ENCODE measurements at places on chromosomes 13 and 19.

DNA sequence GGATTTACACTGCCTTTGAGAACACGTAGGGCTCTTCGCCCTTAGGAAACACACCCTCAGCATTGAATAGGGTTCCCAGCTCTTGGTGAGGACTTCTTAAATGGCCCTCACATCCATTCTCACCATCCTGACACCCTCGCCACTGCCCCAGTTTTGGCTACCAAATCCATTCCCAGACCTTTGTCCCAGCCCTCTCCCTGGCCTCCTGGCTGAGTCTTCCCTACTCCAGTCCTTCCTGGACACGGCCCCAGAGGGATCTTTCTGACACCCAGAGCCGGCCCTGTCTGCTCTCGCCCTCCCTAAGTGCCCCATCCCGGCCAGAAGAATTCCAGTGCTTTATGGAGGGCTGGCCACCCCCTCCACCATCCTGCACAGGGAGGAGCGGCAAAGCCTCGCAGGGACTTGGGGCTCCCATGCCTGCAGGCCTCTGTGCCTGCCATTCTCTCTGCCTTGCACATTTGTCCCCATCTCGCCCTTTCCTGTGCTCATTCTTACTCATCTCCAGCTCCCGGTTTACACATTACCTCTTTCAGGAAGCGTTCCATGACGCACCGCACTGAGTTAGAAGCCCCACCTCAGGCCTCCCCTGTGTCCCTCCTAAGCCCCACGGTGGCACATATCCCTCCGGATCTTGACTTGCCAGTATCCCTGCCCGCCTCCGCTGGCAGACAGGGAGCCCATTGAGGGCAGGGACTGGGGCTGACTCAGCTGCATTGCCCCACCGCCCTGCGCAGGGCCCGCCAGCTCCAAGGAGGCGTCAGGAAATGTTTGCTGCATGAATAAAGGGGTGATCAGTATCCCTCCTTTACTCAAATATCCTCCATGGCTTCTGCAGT is 11.0 kb upstream of the KLK14 start:
- no peak for DNase-seq

- DNase-seq = no peak
Measured at GRCh38 chr13:104043184-104043583, 977.0 kb upstream of the SLC10A2 start.

- no peak for DNase-seq
Measured at GRCh38 chr19:18659281-18660050, 22.6 kb downstream of the KLHL26 start.

DNA sequence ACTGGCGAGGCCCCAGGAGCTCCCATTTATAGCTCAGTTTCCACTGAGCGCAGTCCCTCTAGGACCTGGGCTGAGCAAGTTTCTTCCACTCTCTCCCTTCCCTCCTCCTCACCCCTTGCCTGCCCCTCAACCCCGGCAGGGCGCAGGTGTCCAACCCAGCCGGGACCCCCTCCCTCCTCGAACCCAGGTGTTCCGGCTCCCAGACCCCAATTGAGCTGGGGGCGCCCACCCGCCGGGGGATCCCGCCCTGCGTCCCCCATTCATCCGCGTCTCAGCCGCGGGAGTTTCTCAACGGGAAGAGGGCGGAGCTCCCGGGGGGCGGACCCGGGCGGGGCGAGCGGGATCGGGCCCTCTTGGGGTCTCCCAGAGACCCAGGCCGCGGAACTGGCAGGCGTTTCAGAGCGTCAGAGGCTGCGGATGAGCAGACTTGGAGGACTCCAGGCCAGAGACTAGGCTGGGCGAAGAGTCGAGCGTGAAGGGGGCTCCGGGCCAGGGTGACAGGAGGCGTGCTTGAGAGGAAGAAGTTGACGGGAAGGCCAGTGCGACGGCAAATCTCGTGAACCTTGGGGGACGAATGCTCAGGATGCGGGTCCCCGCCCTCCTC is at the start of gene KIRREL2:
Gene KIRREL2 (plus strand): TSS at position 366 of the 604 bp plus-strand sequence. CDS start 209 bp downstream, at position 575.
- DNase-seq = peak; percentile 53

- DNase-seq = no peak
Measured at GRCh38 chr19:36160821-36161596, 8.8 kb upstream of the COX7A1 start.

- DNase-seq = no peak
Measured at GRCh38 chr13:57862879-57863278, 231.3 kb downstream of the PCDH17 start.

GRCh38 chr13:42259515-42259914 is 12.4 kb upstream of the AKAP11 start:
- DNase-seq = no peak

DNA sequence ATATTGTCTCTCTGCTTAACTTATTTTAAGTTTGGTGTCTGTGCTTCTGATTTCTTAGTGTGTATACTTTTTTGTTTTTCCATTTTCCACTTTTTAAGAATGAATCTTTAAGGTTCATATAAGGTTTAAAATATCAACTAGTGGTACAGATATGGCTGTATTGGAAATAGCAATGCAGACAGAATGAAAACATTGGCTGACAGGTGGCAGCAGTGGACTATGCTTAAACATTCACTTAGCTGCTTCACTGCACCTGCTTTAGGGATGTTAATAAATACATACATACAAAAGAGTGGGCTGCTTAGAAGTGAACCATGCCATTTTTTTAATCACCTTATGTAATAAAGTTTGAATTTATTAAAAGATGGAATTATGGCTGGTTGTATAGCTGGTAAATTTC is 27.3 kb downstream of the TM9SF2 start:
- no peak for DNase-seq

DNA sequence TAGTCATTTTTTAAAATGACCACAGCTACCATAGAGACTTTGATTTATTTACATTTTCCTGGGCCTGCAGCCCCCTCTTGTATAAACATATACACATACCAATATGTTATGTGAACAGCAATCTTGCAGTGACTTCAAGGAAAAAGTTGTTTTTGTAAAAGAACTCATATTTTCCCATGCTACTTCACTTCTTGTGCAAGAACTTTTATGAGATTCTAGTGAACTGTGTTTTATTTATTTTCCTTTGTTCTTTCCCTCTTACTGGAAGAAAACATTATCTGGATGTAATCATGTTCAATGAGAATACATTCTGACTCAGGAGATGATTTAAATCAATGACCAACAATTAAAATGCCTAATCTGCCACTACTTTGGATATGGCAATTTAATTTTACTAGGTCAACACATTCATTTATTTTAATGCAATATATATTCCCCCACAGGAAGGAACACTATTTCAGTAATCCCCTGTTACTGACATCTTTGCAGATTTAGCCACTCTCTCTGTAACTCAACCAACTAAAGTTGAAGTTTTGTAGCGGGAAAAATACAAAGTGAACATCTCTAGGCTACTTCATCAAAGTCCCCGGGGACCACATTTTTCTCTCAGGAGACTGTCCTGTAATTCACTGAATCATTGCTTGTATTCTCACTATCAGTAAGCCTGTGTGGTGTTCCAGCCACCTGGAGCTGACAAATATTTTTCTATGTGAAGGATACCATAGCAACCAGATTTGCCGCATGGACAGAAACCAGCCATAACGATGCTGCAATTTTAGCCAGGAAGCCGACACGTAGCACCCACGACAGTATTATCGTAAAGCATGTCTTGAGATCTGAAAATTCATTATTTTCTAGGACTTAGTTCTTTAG is 90.5 kb downstream of the STARD13 start:
- no peak for DNase-seq
